HS-27A (cell line): ENCODE measurements at places on chromosomes 5 and 9.

GRCh38 chr5:15791274-15791673 is 291.3 kb downstream of the FBXL7 start:
- DNase-seq = no peak

DNA sequence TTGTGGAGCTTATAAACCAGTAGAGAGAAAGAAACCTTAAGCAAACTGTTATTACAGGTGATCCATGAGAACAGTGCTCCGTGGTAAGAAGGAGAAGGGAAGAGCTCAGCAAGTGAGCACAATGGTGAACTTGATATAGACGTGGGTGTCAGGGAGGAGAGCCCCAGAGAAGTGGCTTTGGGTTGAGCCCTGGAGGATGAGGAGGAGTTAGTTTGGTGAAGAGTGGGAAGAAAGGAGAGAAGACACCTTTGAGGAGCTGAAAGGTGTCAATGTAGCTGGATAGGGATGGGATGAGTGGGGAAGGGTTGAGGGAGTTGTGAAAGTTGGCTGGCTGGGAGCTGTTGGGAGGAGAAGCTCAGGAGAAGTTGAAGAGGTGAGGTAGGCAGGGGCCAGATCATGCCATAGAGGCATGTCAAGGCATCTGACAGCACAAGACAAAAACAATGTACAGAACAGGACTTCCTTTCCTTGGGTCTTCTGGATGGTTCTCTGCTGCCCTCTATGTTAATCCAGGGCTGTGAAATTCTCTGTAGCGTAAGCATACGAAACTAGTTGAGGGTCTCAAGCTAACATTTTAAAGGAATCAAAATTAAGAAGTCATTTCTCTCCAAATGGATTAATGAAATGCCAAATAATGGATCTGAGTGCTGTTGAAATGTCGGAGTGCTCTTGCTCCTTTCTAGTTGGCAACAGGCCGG is 501.9 kb downstream of the KDM4C start:
- no peak for DNase-seq

DNA sequence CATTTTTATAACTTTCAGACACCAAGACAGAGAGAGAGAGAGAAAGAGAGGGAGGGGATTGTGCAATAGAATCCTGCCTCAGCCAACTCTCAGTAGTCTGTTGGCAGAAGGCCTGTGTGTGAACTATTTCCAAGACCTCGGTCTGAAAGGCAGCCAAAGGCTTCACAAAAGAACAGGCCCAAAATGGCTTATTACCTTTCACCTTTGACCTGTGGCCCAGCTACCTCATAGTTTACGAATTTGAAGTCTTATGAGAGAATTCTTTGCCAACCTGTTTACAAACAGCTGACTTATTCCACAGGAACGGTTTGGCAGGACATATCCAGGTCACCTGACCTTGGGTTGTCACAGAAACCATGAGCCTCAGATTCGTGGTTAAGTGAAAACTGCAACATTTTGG is 48.6 kb downstream of the NR2F1-AS1 start:
- no peak for DNase-seq

GRCh38 chr5:73395256-73395655 is 53.3 kb downstream of the FOXD1 start:
- no peak for DNase-seq

GRCh38 chr5:141511771-141512325 is 23.0 kb downstream of the PCDHGC5 start:
- no peak for DNase-seq

DNA sequence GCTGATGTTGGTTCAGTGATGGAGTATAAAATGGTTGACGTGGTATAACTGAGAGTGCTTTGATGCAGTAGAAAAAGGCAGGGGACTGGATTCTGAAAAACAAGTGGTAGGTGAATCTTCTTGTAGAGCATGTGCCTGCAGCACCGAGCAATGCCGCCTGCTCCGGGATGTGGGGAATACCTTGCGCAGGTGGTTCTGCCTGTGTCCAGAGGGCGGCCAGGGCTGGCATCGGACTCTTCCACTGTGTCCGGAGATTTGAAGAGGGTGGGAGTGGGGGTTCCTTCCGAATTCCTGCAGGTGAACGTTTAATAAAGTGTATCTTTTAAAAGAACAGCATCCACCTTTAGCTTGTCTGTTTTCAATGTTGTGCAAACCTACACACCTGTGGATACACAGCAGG is 238.0 kb downstream of the FANCC start:
- no peak for DNase-seq

DNA sequence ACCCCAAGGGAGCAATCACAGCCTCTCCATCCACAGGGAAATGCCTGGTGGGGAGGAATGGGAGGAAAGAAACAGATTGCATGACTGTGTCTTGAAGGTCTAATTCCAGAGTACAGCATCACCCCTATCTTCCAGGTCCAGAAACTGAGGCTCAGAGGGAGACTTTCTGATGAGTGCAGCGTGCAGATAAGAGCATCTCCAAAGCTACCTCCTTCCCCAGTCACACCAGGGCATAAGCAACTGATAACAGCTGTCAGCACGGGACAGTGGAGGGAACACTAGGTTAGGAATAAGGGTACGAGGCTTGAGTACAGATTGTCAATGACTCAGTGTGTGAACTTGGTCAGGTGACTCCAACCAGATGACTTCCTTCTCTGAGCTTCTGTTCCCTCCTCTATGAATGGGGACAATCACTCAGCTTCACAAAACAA is 126.9 kb downstream of the KCNIP1 start:
- DNase-seq = no peak

DNA sequence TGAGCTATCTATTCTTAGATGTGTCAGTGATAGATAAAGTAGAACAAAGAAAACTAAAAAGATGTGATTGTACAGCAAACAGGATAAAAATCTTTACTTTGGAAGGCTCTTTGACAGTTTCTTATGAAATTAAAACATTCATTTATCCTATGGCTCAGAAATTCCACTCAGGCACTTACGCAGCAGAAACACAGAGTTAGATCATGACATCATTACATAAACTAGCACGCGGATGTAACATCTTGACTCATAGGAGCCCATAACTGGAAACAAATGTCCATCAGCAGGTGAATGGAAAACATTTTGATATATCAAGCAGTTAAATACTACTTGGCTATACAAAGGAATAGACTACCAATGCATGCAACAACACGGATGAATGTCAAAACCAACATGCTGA is 45.3 kb downstream of the ICE1 start:
- DNase-seq = no peak

DNA sequence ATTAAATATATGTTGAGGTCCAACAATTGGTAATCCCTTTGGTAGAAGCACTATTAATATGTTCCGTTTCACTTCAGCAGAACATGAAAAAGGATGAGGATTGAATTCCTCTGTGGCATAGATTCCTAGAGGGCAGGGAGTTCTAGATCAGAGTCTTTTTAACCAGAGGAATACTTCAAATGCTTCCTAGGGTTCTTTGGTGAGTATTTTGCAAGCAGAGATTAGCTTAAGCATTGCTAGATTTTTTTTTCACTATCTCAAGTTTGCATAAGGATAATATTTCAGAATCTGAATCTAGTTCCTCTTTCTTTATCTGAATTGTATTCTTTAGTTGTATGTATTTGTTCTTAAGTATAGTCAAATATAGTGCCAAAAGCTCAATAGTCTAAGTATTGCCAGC is 116.6 kb upstream of the ADAMTSL1 start:
- no peak for DNase-seq

DNA sequence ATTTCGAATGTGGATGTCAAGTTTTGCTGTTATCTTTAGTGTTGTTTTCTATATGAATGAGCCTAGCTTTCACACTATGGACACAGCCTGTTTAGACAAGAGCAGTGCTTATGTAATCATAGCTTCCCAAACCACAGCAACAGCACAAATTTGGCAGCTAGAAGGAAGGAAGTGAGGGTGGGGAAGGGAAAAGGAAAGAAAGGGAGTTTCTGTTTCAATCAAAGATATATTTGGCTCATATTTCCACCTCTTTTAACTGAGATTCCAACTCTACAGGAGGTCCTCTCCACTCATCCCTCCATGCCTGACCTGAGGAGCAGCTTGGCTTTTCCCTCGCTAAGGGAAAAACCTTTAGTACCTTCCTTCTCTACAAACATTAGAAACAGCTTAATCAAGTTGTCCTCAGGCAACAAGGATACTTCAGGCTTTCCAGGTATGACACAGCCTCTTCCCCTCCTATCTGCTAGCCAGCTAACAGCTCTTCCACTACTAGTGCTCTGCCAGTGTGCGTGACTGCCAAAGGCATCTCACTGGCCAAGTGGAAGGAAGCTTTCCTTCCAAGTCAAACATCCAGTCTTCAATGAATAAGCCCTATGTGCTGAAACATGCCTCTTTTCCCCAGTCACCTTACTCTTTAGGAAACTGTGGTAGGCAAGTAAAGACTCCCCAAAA is 268.6 kb upstream of the PTGER4 start:
- no peak for DNase-seq

GRCh38 chr5:157827423-157827822 is 31.5 kb downstream of the CLINT1 start:
- DNase-seq = no peak

DNA sequence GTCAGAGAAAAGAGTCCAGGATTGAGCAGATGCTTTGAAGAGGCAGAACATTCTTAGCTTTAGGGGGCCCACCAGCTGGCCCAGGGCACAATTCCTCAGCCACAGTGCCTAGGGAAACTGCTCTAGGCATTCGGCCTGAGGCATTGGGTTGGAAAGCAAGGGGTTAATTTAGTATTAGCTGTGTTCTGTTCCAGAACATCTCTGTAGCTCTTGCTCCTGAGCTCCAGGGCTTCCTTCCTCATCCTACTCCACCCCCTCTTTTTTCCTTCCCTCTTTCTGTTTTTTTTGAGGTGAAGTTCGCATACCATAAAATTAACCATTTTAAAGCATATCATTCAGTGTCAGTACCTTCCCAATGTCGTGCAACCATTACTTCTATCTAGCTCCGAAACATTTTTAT is 74.5 kb upstream of the PANK3 start:
- DNase-seq = no peak

DNA sequence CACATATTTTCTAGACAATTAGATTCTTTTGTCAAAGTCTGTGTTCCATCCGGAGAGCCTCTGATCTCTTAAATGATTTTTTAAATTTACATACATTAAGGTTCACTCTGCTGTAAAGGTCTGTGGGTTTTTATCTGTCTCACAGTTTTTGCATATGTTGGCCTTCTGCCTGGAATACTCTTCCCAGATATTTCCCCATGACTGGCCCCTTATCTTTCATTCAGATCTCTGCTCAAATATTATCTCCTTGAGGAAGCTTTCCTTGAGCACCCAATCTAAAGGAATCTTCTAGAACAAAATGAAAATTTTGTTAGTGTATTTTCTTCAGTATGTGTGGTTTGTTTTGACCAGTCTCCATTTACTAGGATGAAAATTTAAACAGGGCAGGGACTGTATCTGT is 26.3 kb downstream of the FAF2 start:
- no peak for DNase-seq

DNA sequence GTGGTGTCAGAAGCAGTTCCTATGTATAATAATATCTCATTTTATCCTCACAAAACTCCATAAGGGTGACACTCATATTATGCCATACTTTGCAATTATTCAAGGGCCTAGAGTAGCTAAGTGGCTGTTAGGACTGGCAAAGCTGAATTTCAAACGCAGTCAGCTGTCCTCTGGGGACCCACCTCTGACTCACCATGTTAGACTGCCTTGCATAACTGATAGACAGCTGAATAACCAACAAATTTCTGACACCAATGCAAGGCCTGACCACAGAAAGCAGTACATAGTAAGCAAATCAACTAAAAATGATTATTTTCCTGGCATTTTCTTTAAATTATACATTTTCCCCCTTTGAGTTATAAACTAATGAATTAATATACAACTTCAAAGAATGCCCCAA is 251.6 kb upstream of the PTGER4 start:
- peak; percentile 69 for DNase-seq

DNA sequence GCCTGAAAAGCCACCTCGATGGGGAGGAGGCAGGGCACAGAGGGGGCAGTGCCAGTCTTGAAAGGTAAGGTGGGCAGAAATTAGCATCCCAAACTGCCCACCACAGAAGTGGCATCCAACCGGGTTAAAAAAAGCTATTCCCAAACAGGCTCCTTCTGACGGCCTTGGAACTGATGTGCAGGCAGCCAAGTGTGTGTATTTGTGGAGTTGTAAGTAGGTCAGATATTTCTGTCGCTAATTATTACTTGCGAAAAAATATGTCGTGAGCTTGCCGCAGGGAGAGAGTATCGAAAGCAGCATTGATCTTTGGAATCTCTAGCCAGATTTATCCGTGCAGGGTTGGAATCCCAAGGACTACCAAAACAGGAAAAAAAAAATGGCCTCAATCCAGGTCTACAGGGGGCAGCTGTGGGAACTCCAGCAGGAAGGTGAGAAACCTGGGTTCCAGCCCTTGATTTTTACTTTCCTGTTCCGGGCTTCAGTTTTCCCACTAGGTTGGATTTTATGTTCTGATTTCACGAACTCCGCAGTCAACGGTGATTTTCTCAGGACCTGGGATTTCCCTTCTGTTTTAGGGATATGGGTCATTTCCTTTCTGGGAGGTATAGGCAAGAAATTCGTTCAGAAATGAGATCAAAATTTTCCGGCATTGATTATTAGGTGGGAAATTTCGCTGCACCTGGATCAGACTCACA is 200.8 kb downstream of the RGS3 start:
- DNase-seq = no peak

DNA sequence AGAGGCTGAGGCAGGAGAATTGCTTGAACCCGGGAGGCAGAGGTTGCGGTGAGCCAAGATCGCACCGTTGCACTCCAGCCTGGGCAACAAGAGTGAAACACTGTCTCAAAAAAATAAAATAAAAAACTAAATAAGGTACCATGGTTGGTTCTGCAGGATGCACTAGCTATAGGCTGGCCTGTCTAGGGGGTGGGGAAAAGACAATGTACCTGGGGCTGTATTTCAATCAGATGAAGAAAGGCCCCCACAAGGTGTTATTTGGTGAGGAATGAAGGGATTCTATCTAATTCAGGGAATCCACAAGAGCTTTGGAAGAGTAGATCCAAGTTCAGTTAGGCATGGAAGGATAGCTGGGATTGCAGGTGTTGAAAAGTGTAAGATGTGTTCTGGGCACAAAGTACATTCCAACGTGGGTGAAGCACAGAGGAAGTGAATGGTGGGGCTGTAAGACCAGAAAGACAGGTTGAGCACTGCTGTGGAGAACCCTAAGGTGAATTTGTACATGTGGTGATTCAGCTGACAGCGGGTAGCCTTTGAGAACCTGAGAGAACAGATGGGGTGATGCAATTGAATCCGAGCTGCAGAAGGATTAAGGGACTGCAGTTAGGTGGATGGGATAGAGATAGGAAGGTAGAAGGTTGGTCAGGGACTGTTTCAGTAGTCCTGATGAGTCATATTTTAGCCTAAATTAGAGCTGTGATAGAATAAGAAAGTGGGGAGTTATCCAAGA is 71.8 kb downstream of the CAST start:
- DNase-seq = no peak

DNA sequence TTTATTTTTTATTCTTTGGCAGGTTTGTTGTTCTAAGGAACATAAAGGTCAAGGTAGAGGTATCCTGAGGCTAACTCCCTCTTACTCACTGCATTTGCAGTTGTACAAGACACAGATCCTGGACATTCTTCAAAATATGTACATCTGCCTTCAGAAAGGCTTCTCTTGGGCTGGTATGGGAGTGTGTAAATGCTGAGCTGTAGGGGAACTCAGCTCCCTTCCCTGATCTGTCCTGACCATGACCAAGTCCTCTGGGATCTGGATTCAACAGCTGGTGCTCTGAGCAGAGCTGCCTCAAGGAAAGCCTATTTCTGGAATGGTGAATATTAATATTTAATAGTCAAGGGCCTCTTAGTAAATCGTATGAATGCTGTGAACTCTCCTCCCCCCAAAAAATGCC is 117.4 kb downstream of the PRKACG start:
- DNase-seq = no peak

- DNase-seq = no peak
These were observed 12.4 kb downstream of the SNX30 start for GRCh38 chr9:112762726-112763518.

- DNase-seq = no peak
These were observed 133.7 kb upstream of the ASTN2 start for GRCh38 chr9:117548556-117548955.
